ENCODE measurements at places on chromosomes 13 and 19.
A peak's percentile ranks its signal among the peaks of the same experiment; 100 is the strongest.

- peak; percentile 10 for DNase-seq
Measured at GRCh38 chr13:74064805-74065312, 69.3 kb downstream of the KLF12 start.

DNA sequence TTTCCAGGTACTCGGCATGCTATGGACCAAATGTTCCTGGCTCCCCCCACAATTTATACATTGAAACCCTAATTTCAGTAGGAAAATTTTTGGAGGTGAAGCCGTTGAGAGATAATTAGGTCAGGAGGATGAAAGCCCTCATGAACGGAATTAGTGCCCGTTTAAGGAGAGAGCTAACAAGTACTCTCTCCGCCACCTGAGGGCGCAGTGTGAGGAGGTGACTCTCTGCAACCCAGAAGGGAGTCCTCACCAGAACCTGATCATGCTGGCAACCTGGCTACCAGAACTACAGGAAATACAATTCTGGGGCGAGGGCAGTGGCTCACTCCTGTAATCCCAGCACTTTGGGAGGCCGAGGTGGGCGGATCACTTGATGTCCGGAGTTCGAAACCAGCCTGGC, 397.8 kb downstream of the SLITRK5 start:
- DNase-seq, result no peak

- peak; percentile 89 for DNase-seq
Measured at GRCh38 chr13:24271601-24272451, 37.6 kb upstream of the C1QTNF9 start.

DNA sequence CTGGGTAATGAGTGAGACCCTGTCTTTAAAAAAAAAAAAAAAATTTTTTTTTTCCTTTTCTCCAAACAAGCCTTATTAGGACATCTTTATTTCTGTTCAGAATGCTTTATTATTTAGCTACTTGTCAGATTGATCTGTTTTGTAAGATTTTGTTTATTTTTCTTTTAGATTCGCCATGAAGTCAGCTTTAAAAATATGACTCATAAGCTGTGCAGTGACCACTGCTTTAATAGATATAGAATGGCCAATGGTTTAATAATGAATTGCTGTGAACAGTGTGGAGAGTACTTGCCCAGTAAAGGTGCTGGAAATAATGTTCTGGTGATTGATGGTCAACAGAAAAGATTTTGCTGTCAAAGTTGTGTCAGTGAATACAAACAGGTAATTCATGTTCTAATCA, 47.7 kb downstream of the ZMYM2 start:
- DNase-seq, result no peak

- peak; percentile 6 for DNase-seq
Measured at GRCh38 chr13:32045982-32046785, 14.6 kb downstream of the FRY start.

DNA sequence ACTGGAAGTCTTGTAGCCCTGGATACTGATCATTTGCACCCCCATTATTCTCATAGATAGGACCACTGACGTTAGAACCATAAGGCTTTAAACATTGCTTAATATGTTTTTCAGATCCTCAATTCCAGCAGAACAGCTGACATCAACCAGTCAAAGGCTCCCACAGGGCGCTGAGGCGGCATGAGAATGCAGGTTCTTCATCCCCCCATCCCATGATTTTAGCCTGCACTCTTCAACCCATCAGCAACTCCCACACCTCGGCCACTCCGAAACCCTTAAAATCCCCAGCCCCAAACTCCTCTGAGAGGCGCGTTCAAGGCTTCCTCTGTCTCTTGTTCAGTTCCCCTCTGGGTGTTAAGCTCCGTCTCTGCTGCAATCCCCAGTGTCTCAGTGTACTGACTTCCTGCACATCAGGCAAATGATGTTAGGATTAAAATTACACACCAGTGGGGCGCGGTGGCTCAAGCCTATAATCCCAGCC, 24.3 kb upstream of the LAMP1 start:
- DNase-seq, result no peak

DNA sequence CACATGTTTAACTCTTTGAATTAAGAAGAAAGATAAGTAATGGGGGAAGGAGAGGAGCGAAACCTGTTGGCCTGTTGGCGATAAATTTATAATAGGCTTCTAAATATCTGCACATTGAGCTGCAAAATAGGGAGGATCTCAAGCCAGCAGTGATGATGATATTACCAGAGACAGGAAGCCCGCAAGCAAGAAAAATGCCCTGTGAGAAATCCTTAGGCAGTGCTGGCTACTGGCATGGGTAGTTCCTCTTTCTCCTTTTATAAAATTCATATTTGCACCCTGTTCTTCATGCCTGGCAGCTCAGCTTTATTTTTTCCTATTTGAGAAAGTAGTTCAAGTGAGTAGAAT, 858 bp upstream of the USP12 start:
- peak; percentile 40 for DNase-seq

DNA sequence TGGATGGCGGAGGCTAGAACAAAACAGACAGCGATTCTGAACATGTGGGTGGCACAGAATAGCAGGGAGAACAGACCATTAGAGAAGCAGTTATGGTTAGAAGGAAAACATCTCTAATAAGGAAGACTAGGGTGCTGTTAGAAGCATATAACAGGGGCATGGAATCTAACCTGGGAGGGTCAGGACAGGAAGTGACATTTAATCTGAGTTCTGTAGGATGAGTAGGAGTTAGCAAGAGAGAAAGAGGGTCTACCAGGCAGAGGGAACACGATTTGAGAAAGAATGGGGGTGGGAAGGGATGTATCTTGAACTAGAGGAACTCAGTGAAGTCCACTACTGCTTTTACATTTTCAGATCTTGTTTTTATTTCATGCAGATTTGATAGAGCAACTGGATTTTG, 48.6 kb downstream of the B3GLCT start:
- no peak for DNase-seq

DNA sequence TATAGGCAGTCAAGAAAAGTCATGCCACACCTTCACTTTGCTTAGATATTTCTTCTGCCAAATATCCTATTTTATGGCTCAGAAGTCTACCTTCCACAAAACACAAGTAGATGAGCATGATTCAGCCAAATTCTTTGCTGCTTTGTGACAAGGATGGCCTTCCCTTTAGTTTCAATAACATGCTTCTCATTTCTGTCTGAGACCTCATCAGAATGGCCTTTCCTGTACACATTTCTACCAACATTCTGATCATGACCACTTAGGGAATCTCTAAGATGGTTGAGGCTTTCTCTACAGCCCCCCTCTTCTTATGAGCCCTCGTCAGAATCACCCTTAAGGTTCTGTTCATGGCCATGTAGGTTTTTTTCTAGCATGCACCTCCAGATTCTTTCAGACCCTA, 96.2 kb downstream of the COL4A2 start:
- no peak for DNase-seq

DNA sequence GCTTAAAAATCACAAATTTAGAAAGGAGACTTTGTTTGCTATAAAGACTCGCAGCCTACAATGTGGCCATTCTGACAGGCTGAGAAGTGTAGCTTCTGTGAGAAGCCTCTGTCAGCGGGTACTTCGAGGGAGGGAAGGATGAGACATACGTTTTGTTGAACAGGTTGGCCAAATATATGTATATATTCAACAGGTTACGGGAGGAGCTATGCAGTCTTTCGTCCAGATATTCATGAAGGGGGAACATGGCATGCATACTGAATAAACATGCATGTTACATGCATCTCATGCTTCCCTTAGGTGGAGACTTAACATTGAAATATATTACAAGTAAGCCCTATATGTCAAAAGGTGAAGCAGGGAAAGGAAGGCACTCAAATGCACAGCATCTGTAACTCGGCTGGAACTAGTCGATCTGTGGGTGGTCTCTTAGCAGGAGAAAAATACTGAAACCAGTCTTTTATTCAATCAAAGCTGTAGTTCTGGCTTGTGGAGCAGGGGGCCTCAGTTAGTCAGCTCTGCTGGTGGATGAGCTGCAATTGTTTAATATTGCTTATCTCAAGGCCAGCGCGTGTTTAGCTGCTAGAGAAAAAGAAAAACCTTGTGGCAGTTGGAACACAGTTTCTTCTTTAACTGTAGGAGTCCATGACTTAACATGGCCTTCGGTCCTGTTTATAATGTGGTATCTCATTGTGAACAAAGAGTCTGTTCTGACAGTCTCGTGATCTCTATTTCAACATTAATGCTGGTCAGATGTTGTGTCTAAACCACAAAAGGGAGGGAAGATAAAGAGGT, 94.3 kb downstream of the FAM216B start:
- no peak for DNase-seq

All from activated CD4-positive, alpha-beta T cell treated with anti-CD3 and anti-CD28 coated beads, Interleukin-10, Interleukin-2, amounts not matched to agents 100 ng/mL and 50 ng/mL, durations not matched to agents 16 hours and 8 hours (primary cell).